ENCODE measurements at places on chromosomes 7 and 10.

GRCh38 chr10:97928897-97929296, 79.3 kb downstream of the GOLGA7B start:
- DNase-seq, result no peak

GRCh38 chr7:106721816-106722785, 61.1 kb upstream of the CCDC71L start:
- DNase-seq, result no peak

- no peak for DNase-seq
These were observed 750.1 kb upstream of the SORCS1 start for GRCh38 chr10:107914450-107915214.

DNA sequence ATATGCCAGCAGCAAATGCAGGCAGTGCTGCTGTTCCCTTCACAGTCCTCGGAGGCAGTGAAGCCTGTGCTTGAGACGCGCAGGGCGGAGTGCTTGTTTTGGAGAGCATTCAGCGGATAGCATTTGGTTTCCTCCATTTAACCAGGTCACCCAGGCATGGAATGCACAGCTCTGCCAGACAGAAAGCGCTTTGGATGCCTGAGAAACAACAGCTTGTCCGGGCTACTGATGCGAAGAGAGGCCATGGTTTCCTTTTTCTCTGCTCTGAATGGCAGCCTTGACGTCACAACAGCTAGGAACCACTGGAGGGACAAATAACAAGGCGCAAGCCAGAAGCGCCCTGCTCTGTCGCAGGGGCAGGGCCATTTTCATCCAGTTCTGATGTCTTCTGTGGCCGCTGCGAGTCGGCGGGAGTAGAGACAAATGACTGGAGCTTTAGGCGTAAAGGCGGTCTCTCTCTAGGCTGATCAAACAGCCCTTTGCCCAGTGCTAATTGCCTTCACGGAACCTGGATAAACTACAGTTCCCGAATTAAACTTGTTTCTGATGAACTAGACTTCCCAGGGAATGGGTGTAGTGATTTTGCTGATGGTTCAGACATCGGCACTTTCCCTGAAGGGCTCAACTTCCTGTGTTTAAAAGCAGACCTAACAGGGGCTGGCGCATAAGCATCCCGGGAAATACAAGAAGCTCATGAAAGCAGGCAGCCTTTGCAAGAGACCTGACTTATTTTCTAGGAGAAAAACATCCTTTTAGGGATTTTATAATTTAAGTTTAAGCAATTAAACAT, 187.6 kb upstream of the KLF14 start:
- no peak for DNase-seq

GRCh38 chr10:29378106-29378505, 89.2 kb downstream of the LYZL1 start:
- no peak for DNase-seq

GRCh38 chr7:128726737-128727072, 12.5 kb upstream of the CALU start:
- no peak for DNase-seq

GRCh38 chr10:53997953-53998352, 803.1 kb downstream of the PCDH15 start:
- no peak for DNase-seq

GRCh38 chr10:46257099-46257498, 29.7 kb upstream of the ANTXRL start:
- DNase-seq, result no peak

DNA sequence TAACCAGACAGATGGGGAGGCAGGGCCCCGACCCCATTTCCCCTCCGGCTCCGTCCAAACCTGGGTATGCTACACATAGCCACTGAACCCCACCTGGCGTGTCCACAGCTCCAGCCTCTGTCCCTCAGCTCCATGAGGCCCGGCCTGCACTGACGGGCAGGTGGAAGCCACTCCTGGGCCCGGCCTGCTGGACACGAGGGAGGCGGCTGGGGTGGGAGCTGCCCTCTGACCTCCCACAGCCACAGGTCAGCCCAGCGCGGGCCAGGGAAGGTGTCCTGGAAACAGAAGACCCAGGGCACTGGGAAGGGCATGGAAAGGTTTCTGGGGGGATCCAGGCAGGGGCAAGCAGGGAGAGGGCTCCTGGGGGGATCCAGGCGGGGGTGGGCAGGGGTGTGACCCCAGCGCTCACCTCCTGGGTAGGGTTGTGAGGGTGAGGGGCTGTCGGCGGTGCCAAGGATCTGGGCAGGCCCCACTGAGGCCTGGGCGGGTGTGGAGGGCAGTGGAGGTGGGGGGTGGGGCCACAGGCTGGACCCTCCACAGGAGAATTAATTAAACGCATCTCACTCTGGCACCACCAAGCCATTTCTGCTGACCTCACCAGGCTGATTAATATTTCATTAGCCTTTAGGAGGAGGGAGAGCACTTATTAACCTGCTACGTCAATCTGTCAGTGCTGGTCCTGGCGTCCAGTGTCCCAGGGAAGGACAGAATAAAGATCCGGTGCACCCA, 108.9 kb downstream of the UNCX start:
- DNase-seq, result no peak
